Urothelium cell line (cell line): ENCODE measurements at places on chromosomes 1 and 21.

DNA sequence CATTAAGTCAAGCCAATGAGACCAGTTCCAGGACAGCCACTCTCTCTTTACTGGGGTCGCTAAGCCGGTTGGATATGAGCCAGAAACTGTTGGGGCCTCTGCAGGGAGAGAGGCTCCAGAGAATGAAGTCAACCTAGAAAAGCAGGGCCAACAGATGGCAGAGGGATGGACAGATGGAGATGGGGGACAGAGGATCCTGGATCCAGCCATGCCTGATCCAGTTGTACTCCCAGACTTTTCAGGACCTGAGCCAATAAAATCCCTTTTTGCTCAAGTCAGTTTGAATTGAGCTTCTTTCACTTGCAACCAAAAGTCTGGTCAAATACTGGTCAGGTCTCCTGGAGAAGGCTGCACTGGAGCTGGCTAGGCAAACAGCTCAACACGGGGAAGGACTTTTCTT is 2.2 kb downstream of the DHCR24 start:
- DNase-seq, result no peak

GRCh38 chr21:36545776-36546511 is 66.0 kb upstream of the CLDN14 start:
- no peak for DNase-seq

GRCh38 chr1:187203257-187203656 is 374.5 kb downstream of the PLA2G4A start:
- peak; percentile 10 for DNase-seq

- no peak for DNase-seq
Observed at GRCh38 chr1:167747988-167748387, 26.2 kb downstream of the MPZL1 start.

GRCh38 chr1:26581287-26581651 is 51.7 kb downstream of the RPS6KA1 start:
- no peak for DNase-seq

- no peak for DNase-seq
Observed at GRCh38 chr1:40926441-40926840, 53.1 kb upstream of the CTPS1 start.

DNA sequence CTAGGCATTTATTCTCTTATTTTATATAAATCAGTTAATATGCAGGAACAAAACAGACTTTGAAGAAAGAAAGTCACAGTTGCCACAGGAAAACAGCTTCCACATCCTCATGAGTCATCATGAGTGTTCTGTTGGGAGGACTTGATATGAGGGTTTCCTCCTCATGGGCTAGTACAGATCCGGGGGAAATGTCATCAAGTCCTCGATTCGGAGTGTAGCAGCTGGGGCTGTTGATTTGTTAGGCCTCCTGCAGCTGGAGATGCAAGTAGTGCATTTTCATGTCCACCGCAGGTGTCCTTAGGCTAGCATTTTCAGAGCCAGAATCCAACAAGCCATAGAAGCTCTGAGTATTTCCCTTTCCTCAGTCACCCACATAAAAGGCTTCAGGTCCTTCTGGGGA is 36.7 kb downstream of the ADAM30 start:
- DNase-seq, result peak; percentile 64
